Cardiac fibroblast (primary cell): ENCODE measurements at places on chromosomes 16 and 17.
A peak's percentile ranks its signal among the peaks of the same experiment; 100 is the strongest.

GRCh38 chr16:6105115-6105514, 1007.5 kb upstream of the EEF2KMT start:
- no peak for DNase-seq

- no peak for DNase-seq
Observed at GRCh38 chr17:55842405-55843158, 91.7 kb downstream of the PCTP start.

- no peak for DNase-seq
Observed at GRCh38 chr17:36485027-36485426, 1.5 kb upstream of the ZNHIT3 start.

DNA sequence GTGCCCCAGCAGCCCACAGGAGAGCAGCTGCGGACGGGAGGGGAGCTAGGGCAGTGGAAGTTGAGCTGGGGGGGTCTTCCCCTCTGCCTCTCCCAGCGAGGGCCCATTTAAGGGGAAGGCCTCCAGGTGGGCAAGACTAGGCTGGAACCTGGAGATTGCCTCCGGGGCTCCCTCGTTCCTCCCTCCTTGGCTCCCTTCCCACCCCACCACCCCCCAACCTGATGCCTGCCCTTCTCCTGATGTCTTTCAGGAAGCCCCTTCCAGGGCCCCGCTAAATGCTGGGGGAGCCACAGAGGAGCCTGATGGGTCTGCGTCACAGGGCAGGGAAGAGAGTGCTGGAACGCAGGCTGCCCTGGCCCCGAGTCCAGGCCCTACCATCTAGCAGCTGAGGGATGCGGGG, 16.7 kb downstream of the ADGRG1 start:
- no peak for DNase-seq

GRCh38 chr17:74737299-74738050, 419 bp downstream of the RAB37 start:
- peak; percentile 48 for DNase-seq

DNA sequence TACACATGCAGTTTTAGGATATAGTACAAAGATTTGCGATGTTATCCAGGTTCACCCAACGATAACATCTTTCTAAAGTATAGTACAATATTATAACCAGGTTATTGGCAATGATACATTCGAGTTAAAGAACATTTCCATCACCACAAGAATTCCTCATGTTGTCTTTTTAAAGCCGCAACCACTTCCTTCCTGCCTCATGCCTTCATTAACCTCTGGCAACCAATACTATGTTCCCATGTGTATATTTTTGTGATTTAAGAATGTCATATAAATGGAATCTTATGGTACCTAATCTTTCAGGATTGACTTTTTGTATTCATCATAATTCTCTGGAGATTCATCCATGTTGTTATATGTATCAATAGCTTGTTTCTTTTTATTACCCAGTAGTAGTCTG, 1183.2 kb downstream of the CDH11 start:
- DNase-seq = peak; percentile 10

DNA sequence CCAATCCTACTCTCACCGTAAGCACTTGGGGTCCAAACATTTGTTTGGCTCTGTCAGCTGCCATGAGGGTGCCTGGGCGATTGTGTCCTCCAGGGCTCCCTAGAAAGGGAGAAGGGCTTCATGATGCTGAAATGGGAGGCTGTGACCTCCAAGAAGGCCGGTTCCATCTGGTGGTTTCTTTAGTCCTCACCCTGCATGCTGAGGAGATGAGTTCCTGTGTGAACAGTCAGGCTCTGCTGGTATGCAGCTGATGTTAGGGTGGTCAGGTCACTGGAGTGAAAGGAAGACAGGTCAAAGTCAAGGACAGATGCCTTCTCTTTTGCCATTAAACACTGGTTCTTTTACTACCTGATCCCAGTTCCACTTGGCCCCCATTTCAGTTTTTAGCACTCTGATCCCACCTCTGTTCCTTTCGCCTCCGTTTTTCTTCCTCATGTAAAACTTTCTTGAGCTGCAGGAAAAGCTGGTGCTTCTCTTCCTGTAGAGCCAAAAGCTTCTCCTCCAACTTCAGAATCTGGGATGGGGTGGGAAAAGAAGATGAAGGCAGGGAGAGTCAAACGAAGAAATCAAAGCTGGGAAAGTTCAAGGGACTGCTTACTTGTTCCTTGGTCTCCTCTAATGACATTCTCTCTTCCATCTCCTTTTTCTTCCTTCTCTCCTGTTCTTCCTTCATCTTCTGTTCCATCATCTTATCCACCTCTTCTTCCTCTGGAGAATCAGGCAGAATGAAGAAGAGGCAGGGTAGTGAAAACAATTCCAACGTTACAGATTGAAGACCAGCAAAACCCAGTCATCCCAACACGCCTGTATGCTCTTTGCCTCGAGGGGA, 1.1 kb downstream of the GPS2 start:
- no peak for DNase-seq

- peak; percentile 73 for DNase-seq
Observed at GRCh38 chr16:3027983-3028715, 4.3 kb downstream of the THOC6 start.

- DNase-seq = no peak
Observed at GRCh38 chr16:56973294-56973689, 11.5 kb downstream of the CETP start.

- DNase-seq = peak; percentile 24
Observed at GRCh38 chr16:89920723-89921122, 2.1 kb downstream of the MC1R start.

- no peak for DNase-seq
Observed at GRCh38 chr16:3503523-3503922, 2.7 kb downstream of the CLUAP1 start.

- no peak for DNase-seq
Observed at GRCh38 chr17:1949754-1950153, 75.4 kb downstream of the RTN4RL1 start.

- peak; percentile 88 for DNase-seq
Observed at GRCh38 chr17:4658478-4659305, 17.2 kb upstream of the ALOX15 start.
